ENCODE measurements at places on chromosomes 16 and 17. TPM values are rescaled to one million over a fixed set of nuclear protein-coding genes. Genes with fewer than 3 reads are reported as not detected.

The SHCBP1 gene
- total RNA-seq = 7.4 TPM

The NAA60 gene
- total RNA-seq = 35.3 TPM

The KPNA2 gene
- total RNA-seq = 36.1 TPM

The ZSCAN10 gene
- not detected for total RNA-seq

The GPR179 gene
- total RNA-seq = 10.4 TPM

The CHAD gene
- 1.4 TPM for total RNA-seq

The TMEM100 gene
- 10.3 TPM for total RNA-seq

The TEKT5 gene
- total RNA-seq = 0.44 TPM

The HEXIM2 gene
- 9.5 TPM for total RNA-seq

The DPEP3 gene
- not detected for total RNA-seq

The KCNH6 gene
- total RNA-seq = 24.6 TPM
